Stimulated activated CD4-positive, alpha-beta T cell treated with anti-CD3 and anti-CD28 coated beads, Interleukin-4, amount 100 ng/mL, for 4 hours (primary cell): ENCODE measurements at places on chromosomes 3 and 15.

DNA sequence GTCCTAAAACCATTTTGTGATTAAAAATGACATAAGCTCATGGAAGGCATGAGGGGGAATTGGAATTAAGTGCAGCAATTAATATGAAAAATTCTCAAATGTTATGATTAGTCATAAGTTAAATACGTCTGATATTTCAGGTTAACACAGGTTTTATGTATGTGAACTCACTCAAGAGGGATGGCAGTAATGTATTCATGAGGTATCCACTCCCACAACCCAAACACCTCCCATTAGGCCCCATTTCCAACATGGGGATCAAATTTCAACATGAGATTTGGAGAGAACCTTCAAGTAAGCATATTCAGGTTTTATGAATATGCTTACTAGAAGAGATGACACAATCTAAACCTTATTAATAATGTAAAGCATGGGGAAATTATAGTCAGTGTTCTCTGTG, 41.6 kb upstream of the IL20RB start:
- DNase-seq, result no peak

GRCh38 chr3:183122257-183122932, 23.1 kb upstream of the MCCC1 start:
- DNase-seq, result no peak

- no peak for DNase-seq
Observed at GRCh38 chr3:18786650-18787323, 361.5 kb upstream of the KCNH8 start.

DNA sequence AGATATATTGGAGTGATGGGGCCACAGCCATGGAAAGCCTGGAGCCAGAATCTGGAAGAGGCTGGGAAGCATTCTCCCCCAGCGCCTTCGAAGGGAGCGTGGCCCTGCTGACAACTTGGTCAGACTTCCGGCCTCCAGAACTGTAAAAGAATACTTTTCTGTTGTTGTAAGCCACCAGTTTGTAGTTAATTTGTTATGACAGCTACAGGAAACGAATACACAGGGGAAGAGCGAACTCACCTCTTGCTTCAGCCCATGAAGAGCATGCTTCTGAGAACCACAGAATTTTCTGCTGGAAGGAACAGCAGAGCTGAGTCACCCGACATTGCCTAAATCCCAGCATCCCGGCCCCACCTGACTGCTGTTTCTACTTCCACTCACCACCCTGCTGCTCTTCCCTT, 501.7 kb downstream of the SHQ1 start:
- no peak for DNase-seq
